Jurkat, Clone E6-1 (cell line): ENCODE measurements at places on chromosomes 5 and 9.

DNA sequence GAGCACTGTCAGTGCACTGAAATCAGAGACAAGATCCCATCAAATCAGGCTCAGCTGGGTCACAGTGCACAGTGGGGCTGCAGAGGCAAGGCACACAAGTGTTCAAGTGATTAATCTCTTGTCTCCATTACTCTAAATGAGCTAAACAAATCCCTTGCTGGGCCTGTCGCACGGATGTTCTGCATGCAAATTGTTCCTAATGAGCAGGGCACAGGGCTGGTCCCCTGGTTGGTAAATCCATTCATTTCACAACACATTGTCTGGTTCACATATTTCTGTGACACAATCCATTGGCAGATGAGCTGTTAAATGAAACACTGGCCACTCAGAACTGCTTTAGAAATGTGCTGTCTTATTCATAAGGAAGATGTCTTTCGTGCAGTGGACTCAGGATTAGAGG lies 167.9 kb upstream of the BRINP1 start:
- DNase-seq, result no peak

DNA sequence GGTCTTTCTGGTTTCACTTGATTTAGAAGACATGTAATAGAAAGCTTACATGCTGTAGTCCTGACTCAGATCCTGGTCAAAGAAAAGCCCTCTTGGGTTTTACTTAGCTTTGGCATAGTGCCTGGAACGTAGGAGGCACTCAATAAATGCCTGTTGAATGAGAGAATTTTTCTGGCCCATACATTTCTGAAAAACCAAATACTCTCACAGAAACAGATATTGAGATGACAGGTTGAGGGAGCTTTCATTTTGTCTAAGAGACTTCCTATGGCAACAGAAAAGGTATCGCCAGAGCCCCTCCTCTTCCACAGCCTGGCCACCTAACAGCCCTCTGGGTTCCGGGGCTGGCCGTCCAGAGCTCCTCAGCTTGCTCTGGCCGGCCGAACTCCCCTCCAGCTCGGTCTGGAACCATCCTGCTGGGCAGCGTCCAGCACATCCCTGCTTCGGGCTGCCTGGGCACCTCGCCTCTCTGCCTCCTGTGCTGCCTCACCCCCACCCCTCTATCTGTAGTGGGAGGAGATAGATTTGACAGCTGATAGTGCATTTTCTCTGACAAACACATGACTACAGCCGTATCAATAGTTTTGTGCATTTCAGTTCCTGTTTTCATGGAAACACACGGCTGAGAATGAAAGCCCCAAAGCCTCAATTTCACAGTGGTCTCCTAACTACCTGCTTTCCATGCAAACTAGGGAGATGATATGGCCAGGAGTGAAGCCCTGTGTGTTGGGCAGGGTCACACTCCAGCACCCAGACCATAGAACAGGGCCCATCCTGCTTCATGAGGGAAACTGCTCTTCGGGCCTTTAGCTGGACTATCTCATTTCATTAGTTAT lies 1.1 kb downstream of the IL4 start:
- no peak for DNase-seq

GRCh38 chr5:99621772-99622681 lies 693.2 kb upstream of the CHD1 start:
- no peak for DNase-seq

- no peak for DNase-seq
These were observed 7.7 kb upstream of the CTSL start for GRCh38 chr9:87718231-87718630.

- DNase-seq, result no peak
These were observed 6.1 kb downstream of the ZNF622 start for GRCh38 chr5:16459451-16459850.

DNA sequence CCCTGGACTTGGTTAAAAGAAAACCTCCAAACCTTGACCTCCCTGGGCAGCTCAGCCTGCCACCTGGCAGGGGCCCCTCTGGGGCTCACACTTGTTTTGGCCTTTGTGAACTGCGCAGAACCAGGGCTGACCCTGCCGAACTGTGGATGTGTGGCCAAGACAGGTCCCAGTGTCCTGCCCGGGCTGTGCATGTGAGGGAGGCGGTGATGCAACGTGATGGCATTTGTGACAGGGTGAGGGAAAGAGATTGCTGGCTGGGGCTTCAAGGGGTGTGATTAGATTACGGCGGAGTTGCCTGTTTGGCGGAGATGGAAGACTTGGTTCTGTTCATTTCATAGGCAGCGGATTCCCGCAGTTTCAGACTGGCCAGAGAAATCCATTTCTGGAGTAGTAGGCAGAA lies 30.4 kb upstream of the NKX2-5 start:
- no peak for DNase-seq
